ENCODE measurements at places on chromosomes 4 and X.

DNA sequence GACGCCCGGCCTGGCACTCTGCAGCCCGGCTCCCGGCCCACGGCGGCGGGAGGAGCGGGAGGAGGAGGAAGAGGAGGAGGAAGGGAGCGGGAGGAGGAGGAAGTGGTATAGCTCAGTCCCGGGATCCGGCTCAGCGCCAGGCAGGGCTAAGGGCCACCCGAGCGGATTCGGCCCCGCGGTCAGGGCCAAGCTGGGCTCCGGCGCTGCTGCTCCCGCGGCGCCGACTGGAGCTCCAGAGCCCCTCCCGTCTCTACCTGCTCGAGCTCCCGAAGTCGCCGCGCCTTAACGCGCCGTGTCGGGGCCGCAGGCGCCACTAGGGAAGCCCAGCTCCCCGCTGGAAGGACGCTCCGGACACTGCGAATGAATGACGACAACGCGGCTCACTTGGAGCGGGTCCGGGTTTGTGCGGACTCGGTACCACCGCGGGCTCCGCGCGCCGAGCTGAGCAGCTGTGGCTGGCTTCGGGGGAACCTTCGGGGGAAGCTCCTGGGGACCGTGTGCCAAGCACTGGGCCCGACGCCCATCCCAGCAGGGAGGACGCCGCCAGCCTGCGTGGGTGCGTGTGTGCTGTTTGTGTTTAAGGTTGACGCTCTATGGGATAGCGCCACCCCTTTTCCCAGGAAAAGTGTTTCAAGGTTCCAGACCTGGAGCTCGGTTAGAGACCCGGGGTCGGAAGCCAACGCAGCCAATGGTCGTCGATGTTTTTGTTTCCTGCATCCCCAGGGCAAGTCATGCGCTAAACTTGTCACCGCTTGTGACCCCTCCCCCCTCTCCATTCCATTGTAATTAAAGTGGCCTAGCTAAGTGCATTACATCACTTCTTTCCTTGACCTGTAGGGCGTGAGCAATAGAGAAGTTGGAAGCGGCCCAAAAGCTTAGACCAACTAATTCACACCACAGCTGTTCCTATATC, at the start of gene TBC1D9:
TBC1D9 (minus strand) TSS at position 67 of the 913 bp plus-strand sequence. CDS start 340 bp downstream, outside the sequence.
- peak; percentile 69 for DNase-seq

- DNase-seq: no peak
These were observed 13.4 kb upstream of the IBSP start for GRCh38 chr4:87785731-87786509.

DNA sequence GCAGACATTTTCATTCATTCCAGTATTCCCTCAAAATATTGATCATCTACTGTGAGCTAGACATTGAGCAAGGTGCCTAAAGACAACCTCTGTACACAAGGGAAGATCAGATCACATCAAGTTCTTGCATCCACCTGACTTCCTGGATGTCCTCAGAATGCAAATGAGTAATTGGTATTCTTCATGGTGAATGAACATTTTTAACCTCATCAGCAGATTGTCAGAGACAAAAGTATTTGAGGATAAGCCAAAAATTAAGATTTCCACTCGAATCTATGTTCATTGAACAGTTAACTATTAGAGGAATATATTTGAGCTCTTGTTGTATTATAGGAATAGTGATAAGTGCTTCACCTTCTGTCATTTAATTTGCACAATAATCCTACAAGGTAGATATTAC, 1.3 kb downstream of the SMARCAD1 start:
- no peak for DNase-seq

- DNase-seq: no peak
These were observed 78.6 kb downstream of the ARHGAP36 start for GRCh38 chrX:131136776-131137175.

GRCh38 chrX:129522184-129523078, 859 bp downstream of the SMARCA1 start:
- peak; percentile 45 for DNase-seq

DNA sequence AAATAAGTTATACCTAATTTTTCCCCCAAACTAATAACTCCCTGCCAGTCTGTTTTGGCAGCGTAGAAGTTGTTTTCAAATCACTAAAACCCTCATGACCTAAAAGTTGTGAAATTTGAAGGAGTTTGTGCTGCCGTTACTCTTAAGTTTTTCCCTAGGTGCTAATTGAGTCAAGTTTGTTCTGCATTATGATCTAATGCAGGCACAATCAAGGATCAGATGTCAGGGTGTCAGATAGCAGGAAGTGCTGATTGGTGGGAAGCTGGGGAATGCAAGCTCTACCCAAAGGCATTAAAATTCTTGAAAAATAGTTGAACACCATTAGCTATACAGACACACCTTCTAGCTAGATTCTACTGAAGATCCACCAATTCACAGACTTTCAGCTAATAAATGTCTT, 51.9 kb downstream of the ARX start:
- no peak for DNase-seq

- peak; percentile 12 for DNase-seq
These were observed 47.8 kb downstream of the APLN start for GRCh38 chrX:129606918-129607317.

- DNase-seq: no peak
These were observed 12.3 kb upstream of the IL21 start for GRCh38 chr4:122633211-122633610.
